ENCODE measurements at places on chromosomes 1 and 21.

- no peak for DNase-seq
These were observed 57.7 kb upstream of the PDE4B start for GRCh38 chr1:65734979-65735378.

- DNase-seq: no peak
These were observed 147.7 kb downstream of the NTPCR start for GRCh38 chr1:233097959-233098580.

DNA sequence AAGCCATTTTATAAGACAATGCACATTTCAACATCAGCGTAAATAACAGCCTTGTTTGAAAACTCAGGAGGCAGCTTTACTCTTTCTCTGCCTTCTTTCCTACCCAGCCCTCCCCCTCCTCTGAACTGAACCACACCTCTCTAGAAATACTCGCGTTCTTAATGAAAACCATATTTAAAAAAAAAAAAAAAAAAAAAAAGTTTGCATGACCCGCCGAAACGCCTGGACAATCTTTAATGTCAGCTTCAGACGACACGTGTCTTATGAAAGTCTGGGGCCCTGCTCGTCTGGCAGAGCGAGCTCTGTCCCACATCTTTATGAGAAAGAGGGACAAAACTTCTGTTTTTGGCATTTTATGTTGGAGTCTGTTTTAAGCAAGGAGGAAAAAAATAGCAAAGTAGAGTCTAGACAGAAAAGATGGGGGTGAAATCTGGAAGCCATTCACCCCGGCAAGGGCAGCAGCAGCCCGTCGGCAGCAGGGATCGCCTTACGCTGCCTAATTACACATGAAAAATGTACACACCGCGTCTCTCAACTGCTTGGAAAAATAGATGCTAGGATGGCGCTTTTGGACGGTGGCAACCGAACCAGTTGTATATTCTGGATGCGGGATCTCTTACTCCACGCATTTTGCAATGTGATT, 130.4 kb upstream of the ETS2 start:
- DNase-seq: no peak

DNA sequence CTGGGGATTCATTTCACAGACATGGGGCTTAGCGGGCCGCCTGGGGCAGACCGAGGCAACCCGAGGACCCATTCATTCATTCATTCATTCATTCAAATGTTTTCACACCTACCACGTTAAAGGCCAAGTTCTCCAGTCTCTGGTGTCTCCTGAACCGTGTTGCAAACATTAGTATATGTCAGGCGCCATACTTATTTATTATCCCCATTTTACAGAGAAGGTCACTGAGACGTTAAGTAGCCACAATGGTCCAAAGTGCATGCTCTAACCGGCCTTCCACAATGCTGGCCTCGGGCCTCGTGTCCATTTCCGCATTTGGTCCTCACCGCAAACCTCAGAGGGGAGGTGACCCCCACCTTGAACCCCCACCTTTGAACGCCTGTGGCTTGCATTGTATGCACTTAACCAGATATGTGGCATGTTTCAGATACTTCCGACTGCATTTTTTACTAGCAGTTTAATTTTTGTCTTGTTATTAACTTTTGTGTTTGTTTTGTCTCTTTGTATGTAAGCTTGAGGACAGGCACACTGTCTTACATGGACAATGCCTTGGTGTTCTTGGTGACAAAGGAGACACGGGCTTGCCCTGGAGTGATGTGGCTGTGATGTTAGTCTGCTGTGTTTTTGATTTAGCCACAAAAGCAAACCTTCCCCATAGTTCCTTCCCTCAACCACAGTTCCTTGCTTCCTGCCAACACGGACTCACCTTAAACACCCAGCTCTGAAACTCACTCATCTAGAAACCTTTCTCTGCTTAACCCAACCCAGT, 1.2 kb upstream of the IFFO2 start:
- DNase-seq: no peak

DNA sequence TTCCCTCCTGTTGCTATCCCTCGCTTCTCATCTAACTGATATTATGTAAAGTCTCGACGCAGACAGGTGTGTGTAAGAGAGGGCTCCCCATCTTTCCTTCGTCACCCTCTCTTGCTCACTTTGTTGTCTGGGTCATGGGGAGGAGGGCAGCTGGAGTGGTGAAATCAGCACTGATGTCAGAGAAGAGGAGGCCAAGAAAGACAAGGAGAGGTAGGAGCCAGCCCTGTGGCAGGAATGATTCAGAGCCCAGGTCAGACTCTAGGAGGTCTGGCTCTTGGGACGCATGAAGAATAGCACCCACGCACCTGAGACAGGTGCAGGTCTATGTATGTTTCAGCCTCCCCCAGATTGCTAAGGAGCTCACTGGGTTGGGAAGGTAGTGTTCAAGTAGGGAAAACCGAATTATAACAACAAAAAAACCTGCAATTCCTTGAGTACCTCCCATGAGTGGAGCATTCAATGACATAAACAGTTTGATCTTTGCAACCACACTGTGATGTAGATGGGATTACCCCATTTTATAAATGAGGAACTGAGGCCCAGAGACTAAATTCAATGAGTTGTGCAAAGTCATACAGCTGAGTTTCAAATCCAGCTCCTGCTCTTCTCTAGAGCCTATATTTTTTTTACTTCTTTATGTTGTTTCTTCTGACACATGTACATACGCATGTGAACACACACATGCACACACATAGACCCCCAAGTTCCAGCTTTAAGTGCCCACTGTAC, 10.4 kb downstream of the NUAK2 start:
- DNase-seq: no peak

GRCh38 chr1:61370913-61371279, 288.5 kb downstream of the NFIA start:
- DNase-seq: no peak

DNA sequence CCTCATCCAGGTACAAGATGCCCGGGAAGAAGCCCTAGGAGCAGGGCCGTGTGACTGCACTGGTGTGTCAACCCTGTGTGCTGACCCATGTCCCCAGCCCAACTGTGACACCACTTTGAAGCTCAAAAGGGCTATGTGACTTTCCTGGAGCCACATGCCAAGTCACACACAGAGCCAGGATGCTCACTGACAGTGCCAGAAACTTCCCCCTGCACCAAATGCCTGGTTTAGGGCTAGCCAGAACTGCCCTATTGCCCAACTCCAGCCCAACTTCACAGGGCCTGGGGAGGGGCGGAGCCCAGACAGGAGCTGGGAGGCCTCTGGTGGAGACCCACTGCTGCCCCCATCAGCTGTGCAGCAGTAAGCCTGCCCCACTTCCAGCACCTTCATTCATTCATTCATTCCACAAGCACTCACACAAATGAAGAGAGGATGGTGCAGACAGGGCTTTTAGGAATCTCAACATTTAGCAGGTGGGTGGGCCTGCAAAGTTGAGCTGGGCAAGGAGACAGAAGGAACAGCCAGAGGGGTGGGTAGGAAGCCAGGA, 36.7 kb downstream of the KCNQ4 start:
- DNase-seq: no peak

- DNase-seq: peak; percentile 44
These were observed 22.2 kb downstream of the SLC2A1 start for GRCh38 chr1:42936309-42937078.

DNA sequence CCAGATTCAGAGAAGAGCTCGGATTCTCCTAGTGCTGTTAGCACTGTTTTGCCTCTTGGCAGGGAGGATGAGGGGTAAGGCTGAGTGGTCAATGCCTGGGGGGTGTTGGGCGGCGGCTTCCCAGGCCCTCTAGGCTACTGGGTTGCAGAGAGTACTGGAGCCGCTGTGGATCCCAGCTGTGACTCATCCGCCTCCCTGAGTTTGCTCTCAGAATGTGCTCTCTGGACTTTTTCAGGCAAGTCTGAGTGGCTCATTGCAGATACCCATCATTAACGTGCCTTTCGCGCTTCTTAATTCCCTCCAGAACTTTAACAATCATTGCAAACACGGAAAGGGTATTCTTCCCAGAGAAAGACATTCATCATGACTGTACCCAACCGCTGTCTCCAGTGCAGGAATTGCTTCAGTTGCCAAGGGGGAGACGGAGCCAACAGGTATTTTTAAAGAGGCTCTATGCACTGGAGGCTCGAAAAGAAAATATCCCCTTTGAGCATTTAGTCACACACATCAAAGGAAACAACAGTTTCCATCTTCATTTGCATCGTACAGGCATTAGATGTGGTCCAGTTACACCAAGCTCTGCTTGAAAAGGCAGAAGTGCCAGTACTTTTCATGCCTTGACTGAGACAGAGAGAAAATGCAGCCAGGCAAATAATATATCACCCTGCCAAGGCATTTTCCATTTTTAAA, 14.4 kb upstream of the CAMTA1 start:
- DNase-seq: no peak

GRCh38 chr21:41167348-41168342, at the start of gene BACE2:
Gene BACE2 (plus strand): TSS chr21:41168160. CDS start chr21:41168264, 104 bp downstream.
- peak; percentile 39 for DNase-seq

DNA sequence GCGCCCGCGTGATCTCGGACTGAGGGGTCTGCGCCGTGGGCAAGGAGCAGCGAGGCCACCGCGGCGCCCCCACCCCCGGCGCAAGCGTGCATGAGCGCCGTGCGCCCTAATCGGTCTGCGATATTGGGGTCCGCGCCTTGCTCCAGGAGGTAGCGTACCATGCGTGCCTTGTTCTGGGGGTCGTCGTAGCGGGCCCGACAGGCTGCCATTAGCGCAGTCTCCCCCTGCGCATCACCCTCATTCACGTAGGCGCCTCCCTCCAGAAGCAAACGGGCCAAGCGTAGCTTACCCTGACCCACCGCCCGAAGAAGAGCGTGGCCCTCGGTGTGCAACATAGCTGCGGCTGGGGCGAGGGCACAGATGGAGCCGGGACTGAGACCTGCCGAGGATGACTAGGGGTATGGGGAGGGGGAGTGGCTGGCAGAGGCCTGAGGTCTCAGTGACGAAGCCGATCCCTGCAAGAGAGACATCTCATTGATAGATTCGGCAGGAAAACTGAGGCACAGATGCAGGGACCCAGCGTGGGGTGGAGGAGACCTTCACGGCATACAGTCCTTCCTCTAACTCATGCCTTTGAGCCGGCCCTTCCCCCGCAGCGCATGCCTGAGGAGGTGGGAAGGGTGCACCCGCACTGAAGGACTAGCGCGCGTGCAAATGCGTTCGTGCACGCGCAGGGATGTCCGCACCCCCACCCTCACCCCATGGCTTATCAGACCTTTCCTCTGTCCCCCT, 2.8 kb downstream of the ANKRD34A start:
- peak; percentile 69 for DNase-seq

GRCh38 chr21:37204580-37204979, 62.6 kb downstream of the VPS26C start:
- DNase-seq: no peak

DNA sequence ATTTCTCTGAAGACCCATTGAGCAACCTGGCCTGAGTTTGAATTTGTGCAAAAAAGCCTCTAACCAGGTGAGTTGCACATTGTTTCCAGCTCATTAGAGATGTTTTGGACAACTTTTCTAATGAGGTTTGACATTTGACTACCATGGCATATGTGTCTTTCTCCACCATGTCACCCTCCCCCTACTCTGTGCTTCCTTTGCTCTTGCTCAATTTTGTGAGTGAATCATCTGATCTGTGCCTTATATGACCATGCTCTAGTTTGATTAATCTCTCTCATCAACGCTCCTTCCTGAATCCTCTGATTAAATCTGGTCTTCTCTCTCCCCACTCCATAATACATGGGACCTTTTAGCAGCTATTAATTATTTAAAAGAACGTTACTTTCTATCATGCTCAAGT, 144.8 kb upstream of the SAMSN1 start:
- no peak for DNase-seq

Measured in stimulated activated CD4-positive, alpha-beta T cell treated with anti-CD3 and anti-CD28 coated beads, Interleukin-1b, Interleukin-23, amount 100 ng/mL, for 48 hours (primary cell).